Right cardiac atrium (tissue), 5 donors: ENCODE measurements at places on chromosomes 6 and 20. TPM values are rescaled to one million over a fixed set of nuclear protein-coding genes. Genes with fewer than 3 reads are reported as not detected.

GRCh38 chr6:4606016-4606415 lies 170.2 kb upstream of the CDYL start:
- no peak for DNase-seq

Gene EPPIN
- not detected for total RNA-seq

Gene EPHA7
- 20.0 TPM for total RNA-seq

GRCh38 chr6:73017476-73017875 lies 207.8 kb downstream of the KHDC1L start:
- no peak for DNase-seq

- peak; percentile 95 for DNase-seq
Observed at GRCh38 chr6:142944124-142945048, 590 bp downstream of the HIVEP2 start.

Gene PTCRA
- total RNA-seq, result not detected

Gene CYP24A1
- not detected for total RNA-seq

DNA sequence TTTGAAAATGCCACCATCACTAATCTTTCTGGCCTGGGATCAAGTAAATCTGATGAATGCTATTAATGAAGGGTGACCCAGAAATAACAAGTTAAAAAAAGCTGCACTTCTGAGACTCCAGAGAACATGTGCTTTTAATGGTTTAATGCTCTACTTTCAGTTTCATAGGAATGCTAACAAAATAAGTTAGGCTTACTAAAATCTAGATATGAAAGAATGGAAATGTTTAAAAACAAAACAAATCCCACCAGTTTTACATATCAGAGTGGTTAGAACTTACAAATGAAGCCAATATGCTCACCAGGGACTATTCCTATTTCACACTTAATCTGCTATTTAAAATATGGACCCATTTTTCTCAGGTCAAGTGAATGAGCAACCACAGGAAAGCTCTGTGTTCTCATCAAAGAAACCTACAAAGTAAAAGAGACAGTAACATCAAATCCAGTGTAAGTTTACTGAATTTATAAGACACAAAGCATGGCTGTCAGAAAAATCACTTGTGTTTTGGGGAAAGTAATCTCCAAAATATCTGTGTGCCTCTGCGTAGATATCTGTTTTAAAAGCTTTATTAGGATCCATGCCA lies 40.3 kb downstream of the FYN start:
- DNase-seq, result no peak

- DNase-seq, result no peak
Observed at GRCh38 chr6:52180787-52181558, 5.2 kb upstream of the IL17A start.

- DNase-seq, result no peak
Observed at GRCh38 chr6:45498591-45498990, 120.9 kb upstream of the SUPT3H start.

DNA sequence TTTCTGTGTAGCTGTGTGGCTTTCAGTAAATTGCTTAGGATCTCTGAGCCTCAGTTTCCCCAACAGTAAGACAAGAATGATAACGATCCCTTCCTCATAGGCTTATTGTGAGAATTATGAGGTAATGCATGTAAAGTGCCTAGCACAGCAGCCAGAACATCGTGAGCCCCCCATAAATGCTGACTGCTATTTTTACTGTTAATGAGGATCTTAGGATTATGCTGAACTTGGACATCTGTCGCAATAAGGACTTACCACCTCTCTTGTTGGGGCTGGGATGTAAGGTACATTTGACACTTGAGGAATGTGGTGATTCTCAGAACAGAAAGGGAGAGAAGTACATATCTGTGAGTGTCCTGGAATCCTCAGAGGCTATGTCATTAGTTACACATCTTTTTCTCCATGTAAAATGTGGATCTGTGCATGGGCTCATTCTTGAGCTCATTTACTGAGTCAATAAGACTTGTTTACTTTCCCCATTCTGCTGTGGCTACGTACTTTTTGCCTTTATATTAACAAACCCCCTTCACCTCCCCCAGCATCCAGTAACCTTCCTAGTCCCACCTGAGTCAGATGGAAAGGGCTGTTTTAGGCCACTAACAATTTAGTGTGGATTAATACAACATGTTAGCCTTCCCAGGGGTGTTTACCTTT lies 64.4 kb upstream of the PLEKHG1 start:
- no peak for DNase-seq

GRCh38 chr20:58722877-58723627 lies 30.5 kb downstream of the NPEPL1 start:
- DNase-seq, result no peak

Gene KIF6
- total RNA-seq, result 0.29 TPM

GRCh38 chr6:90190752-90191395 lies 105.8 kb downstream of the BACH2 start:
- no peak for DNase-seq

Gene FRMD1
- not detected for total RNA-seq

- DNase-seq, result no peak
Observed at GRCh38 chr20:4052554-4052953, 37.2 kb upstream of the RNF24 start.
